ENCODE measurements at places on chromosomes 11 and 22.

GRCh38 chr11:92962446-92962845, 7.0 kb upstream of the MTNR1B start:
- no peak for DNase-seq

- no peak for DNase-seq
Observed at GRCh38 chr22:45448431-45448830, 34.9 kb downstream of the RIBC2 start.

- DNase-seq = no peak
Observed at GRCh38 chr11:91170711-91171110, 947.9 kb upstream of the CHORDC1 start.

- no peak for DNase-seq
Observed at GRCh38 chr11:133955081-133955891, 1.5 kb downstream of the IGSF9B start.

All from NCI-H1417 treated with DMSO at 0.1 percent for 48 hours (cell line).